Activated CD4-positive, alpha-beta T cell treated with anti-CD3 and anti-CD28 coated beads for 24 hours (primary cell): ENCODE measurements at places on chromosomes 7 and 10.

DNA sequence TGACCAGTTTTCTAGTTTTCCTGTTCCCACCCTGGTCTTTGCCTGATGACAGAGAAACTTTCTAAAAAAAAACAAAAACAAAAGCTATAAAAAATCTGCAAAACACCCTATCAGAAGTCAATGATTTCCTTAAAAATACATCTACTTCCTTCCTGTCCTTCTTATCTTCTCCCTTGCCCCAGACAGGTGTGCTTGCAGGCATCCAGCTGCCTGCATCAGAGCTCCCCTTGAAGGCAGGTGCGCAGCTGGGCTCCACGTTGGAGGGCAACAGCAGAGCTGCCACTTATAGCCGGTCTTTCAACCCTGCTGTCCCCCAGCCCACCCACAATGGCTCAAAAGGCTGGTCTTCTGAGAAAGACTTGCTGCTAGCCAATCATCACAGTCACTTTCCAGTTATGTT lies 29.8 kb downstream of the UBE2D4 start:
- DNase-seq = no peak

GRCh38 chr7:155543011-155543876 lies 3.1 kb downstream of the CNPY1 start:
- no peak for DNase-seq

DNA sequence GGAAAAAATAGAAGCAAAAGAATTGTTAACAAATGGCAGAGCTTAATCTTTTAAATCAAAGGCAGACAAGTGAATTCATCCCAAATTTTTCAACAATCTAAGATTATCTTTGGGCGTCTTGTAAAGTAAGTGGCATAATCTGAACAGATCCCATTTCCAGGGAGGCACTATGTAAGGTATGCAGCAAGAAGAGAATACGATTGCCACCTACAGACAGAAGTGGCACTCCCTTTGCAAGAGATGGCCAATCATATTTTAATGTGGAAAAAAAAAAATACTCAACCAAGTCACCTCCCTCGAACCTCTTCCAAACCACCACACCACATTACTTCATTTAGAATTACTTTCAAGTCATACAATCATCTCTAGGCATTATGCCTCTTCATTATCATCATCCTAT lies 4.0 kb downstream of the GFRA1 start:
- no peak for DNase-seq

DNA sequence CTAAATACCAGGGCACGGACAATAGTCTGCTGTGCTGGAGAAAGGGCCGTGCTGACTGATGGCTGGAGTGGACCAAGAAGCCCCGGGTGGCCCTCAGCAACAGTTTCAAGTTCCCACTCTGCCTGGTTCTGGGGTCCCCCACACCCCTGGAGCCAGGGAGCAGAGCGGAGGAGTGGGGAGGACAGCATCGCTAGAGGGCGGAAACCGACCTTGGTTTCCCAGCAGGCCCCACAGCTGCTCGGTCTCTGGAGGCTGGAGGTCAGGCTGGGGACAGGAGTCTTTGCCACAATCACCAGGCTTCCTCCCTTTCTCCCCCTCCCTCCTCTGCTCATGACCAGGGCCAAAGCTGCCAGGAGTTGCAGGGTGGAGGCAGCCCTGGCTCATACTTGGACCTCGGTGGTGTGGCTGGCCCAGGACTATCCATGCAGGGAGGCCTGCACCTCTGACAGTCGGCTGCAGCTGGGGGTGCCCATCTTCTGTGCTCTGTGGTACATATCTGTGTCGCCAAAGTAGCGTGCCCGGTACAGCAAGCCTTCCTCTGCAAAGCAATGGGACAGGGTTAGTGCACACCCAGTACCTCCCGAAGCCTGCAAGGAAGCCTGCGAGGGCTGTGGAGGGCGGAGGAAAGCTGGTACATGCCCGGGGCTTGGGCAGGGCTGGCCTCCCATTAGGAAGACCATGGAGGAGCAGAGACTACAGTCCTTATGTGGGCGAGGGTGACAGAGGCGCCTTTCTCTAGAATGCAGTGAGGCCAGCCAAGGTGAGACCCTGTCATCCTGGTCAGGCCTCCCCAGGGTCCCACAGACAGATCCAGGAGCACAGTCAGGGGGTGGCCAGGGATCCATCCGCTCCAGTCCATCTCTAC lies 19.1 kb downstream of the DNAJB12 start:
- no peak for DNase-seq

- no peak for DNase-seq
Measured at GRCh38 chr10:84375011-84375410, 46.6 kb downstream of the CCSER2 start.

DNA sequence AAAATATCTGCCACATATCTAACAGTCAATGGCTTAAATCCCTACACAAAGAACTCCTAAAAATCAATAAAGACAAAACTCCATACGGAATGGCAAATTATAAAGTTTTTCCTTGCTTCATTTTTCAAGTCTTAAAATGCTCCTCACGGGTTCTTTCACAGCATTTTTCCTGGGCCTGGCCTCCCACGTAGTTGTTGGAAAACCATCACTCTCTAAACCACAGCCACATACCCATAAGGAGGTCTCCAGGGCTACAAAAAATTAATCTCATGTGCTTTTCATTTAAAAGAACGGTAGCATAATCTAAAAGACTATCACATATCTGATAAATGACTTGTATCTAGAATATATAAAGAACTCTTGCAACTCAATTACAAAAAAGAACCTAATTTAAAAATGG lies 2.9 kb downstream of the COA1 start:
- DNase-seq = no peak

DNA sequence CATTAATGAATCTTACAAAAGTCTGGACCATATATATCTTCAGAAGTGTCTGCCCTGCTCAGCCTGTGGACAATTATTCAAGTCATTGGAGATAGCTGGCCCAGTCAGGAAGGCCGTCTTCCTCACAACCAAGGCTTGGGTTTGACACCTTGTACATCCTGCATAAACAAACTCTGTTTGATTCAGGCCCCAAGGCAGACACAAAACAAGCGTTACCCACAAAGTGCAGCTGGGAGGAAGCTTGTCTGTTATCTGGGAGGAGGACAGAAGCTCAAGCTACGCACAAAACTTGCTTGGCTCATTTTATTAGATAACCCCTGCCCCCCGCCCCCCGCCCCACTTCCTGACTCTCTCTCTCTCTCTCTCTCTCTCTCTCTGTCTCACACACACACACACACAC lies 166.9 kb upstream of the WDR11 start:
- DNase-seq = no peak

DNA sequence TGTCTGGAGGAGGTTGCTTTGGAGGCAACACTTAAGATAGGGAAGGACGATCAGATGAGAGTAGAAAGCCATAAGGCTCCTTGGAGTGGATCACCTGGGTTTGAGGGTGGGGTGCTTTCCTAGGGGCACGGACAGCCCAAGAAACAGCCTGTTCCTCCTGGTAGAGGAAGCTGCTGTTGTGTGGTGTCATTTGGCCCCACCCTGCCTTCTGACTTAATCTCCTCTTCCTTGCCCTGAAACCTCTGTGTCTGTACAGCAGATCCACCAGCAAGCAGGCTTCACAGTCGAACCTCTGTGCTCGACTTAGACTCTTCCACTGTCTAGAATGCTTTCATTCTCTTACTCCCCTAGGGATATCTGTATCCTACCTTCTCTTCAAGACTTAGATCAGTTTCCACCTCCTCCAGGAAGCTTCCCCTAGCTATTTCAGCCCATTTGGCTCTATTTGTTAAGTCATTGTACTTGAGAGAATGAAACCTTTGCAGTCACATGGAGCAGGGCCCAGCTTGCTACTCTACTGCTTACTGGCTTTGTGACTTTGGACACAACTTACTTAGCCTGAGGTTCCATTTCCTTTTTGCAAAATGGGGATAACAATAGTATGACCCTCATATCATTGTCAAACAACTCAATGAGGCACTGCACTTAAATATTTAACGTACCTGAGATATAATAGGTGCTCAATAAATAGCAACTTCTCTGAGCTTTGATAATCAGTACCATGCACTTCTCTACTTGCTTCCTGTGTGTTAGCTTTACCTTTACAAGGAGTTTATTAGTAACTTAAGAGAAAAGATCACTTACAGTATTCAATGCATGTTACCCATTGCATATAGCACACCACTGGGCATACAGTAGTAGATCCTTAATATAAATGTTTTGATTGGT lies 5.0 kb downstream of the MXI1 start:
- DNase-seq = no peak

DNA sequence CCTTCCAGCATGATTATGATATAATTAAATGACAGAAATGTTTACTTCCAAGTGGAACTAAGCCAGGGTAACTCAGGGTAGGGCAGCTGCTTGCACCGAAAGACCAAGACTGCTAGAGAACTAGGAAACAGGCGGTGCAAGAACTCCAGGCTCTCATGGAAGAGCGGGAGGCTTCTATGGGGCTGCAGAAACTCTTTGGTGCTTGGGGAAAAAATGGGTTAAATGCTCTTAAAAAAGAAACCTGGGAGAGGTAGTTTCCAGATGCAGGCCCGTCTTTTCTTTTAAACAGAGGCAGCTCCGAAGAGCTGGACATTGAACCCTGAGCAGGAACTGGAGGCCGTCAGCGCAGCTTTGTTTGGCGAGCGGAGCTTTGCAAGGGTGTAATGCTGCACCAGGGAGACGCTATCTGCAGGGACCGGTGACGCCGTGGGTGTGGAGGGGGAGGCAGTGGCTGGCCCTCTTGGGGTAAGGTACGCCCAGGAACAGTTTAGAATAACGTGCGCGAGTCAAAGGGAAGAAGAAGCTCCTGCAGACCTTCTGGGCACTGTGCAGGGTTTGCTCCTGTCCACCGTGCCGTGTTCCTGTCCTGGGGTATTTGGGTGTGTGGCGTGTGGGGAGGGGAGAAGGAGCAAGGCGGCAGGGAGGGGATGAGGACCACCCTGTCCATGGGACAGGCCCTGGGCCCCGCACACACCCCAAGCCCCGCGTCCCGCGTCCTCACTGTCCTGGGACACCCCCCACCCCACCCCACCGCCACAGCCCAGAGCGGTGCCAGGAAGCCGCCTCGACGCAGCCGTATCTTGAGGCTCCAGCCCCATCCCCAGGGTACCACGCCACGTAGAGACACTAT lies 59.0 kb downstream of the EGFR start:
- no peak for DNase-seq

GRCh38 chr7:46393142-46393541 lies 472.1 kb upstream of the IGFBP3 start:
- no peak for DNase-seq

DNA sequence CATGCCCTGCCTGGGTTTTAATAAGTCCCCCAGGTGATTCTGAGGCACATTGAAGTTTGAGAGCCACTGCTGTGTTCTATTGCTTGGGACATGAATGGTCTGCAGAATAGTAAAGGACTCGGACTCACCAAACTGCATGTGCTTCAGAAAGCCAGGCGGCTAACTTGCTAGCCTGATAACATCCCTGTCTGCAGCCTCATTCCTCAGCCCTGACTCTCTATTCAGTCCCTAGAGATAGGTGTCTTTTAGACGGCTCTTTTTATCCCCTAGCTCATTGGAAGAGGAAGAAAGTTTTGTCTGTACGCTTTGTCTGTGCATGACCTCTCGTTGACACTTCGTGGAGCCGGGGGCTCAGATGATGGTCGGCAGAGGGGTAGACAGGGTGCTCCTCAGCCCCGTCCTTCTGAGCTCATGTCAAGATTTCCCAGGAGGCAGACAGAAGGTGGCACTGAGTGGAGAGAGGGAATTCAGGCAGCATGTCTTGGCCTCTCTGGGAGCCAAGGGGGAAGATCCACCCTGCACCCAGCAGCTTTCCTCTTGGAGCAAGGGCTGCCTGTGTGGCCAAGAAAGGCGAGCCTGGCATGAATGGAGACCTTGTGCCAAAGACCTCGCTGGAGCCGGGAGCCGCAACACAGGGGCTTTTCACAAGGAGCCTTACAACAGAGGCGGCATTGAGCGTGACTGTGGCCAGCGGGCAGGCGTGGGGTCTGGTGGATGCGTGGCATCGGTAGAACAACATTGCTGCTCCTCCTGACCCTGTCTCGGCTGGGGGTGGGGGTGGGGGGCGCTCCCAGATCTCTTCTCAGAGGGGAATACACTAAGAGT lies 51.1 kb upstream of the PODXL start:
- DNase-seq = no peak
